ENCODE measurements at places on chromosomes 6 and 20.

DNA sequence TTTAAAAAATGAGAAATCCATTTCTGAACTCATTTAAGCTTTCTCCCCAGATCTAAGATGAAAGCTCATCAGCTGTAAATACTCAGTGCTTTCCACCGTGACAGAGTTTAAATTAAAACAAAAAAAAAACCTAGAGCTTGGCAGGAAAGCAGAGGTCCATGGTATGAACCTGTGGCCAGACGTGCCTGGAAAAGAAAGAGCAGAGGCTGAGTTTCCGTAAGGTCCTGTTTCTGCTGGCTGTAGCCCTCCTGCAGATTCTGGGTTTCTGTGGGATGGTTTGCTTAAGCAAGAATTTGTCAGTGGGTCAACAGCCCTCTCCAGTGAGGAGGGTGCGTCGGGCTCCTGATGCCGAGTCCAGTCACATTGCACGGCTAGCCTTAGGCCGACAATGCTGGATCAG is 383.2 kb downstream of the SAMD5 start:
- no peaks in the 10 kb centered on the region for H3K4me1 ChIP-seq
- DNase-seq = no peak
- H3K4me3 ChIP-seq = no peak overlapping the region
- H3K36me3 ChIP-seq = no peaks in the 10 kb centered on the region
- H3K27me3 ChIP-seq = no peaks in the 10 kb centered on the region

GRCh38 chr6:26403893-26404292 is 1.8 kb downstream of the BTN3A1 start:
- DNase-seq = no peak
- no peak overlapping the region for H3K4me3 ChIP-seq

- H3K4me1 ChIP-seq = no peaks in the 10 kb centered on the region
- no peak for DNase-seq
- no peaks in the 10 kb centered on the region for H3K27me3 ChIP-seq
- no peak overlapping the region for H3K4me3 ChIP-seq
- H3K36me3 ChIP-seq = no peaks in the 10 kb centered on the region
Measured at GRCh38 chr6:165488624-165489295, 174.3 kb downstream of the PDE10A start.

GRCh38 chr20:58959652-58960051 is 21.4 kb upstream of the NELFCD start:
- H3K4me1 ChIP-seq = peaks cover 8% of the 10 kb centered on the region
- no peak for DNase-seq
- no peaks in the 10 kb centered on the region for H3K36me3 ChIP-seq
- no peak overlapping the region for H3K4me3 ChIP-seq
- no peak overlapping the region for H3K27ac ChIP-seq

DNA sequence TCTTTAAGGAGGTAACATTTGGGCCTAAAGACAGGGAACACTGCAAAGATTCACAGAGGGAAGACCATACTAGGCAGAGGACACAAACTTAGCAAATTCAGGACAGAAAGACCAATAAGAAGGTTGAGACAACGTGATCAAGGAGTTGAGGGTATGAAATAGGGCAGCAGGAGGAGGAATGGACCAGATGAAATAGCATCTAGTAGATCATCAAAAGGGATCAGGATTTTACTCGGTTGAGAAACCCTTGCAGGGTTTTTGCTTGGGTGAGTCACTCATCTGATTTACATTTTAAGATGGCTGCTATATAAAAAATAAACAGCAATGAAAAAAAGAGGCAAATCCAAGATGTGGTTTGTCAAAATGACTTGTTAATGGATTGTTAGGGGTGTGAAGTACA is 4.7 kb downstream of the BCLAF1 start:
- DNase-seq = no peak
- H3K36me3 ChIP-seq = peaks cover 4% of the 10 kb centered on the region
- no peak overlapping the region for H3K4me3 ChIP-seq

DNA sequence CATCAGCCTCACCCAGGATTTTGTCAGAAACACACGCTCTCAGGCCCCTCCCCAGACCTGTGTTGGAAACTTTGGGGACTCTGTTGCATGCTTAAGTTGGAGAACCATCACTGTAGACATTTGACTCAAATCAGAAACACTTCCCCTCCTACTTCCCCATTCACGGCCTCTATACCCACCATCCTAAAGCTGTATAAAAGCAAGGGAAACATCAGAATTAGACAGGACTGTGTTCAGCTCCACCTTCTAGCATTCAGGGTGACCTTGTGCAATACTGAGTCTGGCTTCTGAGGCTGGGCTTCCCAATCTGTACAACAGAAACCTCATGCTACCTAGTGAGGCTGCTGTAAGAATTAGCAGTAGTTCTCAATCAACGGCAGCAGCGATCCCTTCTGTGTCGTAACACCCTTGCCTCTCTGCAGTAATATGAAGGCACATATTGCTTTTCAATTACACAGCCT is 252.3 kb downstream of the LY86 start:
- no peak overlapping the region for H3K4me3 ChIP-seq
- H3K36me3 ChIP-seq = no peaks in the 10 kb centered on the region
- H3K27me3 ChIP-seq = peaks cover 27% of the 10 kb centered on the region
- no peak for DNase-seq

DNA sequence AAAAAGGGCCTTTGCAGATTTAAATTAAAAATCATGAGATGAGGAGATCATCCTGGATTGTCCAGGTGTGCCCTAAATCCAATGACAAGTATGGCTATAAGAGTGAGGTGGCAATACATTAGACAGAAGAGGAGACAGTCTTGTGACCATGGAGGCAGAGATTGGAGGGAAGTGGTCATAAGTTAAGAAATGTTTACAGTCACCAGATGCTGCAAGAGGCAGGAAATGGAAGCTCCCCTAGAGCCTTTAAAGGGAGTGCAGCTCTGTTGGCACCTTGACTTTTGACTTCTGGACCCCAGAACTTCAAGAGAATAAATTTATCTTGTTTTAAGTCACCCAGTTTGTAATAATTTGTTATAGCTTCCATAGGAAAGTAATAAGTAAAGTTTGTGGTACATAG is 61.1 kb downstream of the HMGN3 start:
- no peaks in the 10 kb centered on the region for H3K36me3 ChIP-seq
- no peaks in the 10 kb centered on the region for H3K4me1 ChIP-seq
- no peak overlapping the region for H3K4me3 ChIP-seq
- no peaks in the 10 kb centered on the region for H3K27me3 ChIP-seq
- no peak overlapping the region for H3K27ac ChIP-seq
- no peak for DNase-seq

DNA sequence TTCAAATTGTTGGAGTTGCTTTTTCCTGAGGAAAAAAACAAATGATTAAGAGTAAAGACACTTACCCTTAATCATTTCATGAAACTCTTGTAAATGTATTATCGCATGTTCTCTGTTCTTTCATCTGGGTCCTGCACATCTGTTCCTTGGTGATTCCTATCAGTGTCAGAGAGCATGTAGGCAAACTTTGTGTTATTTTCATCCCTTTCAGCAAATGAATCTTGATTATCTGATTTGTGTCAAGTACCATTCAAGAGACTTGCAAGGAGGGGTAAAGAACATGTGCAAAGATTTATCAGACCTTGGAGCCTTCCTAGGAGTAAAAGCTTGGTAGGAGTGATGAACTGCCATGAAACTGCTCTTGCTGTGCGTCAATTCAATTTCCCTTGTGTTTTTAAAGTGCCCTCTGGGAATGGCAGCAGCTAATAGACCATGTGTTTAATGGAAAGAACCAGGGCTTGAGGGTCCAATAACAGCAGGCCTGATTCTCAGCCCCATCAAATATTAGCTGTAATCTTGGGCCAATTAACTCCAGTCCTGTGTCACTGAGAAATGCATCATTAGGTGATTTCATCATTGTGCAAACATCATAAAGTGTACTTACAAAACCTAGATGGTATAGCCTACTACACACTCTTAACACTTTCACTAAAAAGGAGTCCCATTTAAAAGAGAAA is 118.9 kb upstream of the CEP85L start:
- H3K27ac ChIP-seq = no peak overlapping the region
- H3K36me3 ChIP-seq = no peaks in the 10 kb centered on the region
- no peaks in the 10 kb centered on the region for H3K27me3 ChIP-seq
- no peak for DNase-seq
- H3K4me1 ChIP-seq = no peaks in the 10 kb centered on the region
- no peak overlapping the region for H3K4me3 ChIP-seq

DNA sequence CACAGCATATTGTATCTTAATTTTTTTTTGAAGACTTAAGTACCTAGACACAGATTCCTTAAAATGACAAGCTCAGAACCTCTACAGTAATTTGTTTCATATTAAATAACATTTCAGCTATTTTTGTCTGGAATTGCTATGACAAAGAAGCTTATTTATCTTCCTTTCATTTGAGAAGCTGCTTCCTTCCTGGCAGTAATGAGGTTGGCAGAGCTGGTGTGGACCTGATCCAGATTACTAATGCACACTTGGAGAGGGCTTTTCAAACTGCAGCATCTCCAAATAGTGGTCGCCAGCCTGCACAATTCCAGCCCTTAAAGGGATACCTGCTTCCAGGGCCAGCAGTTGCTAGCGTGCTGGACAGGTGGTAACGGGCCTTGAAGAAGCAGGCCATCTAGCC is 12.1 kb downstream of the PTCHD4 start:
- H3K4me3 ChIP-seq = no peak overlapping the region
- peaks cover 50% of the 10 kb centered on the region for H3K4me1 ChIP-seq
- no peaks in the 10 kb centered on the region for H3K27me3 ChIP-seq
- H3K27ac ChIP-seq = no peak overlapping the region
- peaks cover 28% of the 10 kb centered on the region for H3K36me3 ChIP-seq

GRCh38 chr6:127946388-127946787 is 45.5 kb upstream of the THEMIS start:
- H3K27ac ChIP-seq = no peak overlapping the region
- H3K27me3 ChIP-seq = no peaks in the 10 kb centered on the region
- H3K4me3 ChIP-seq = no peak overlapping the region
- no peak for DNase-seq
- H3K36me3 ChIP-seq = no peaks in the 10 kb centered on the region

GRCh38 chr6:139154881-139155547 is 20.1 kb downstream of the HECA start:
- H3K36me3 ChIP-seq = no peaks in the 10 kb centered on the region
- no peaks in the 10 kb centered on the region for H3K4me1 ChIP-seq
- H3K27ac ChIP-seq = no peak overlapping the region
- no peaks in the 10 kb centered on the region for H3K27me3 ChIP-seq
- no peak for DNase-seq

DNA sequence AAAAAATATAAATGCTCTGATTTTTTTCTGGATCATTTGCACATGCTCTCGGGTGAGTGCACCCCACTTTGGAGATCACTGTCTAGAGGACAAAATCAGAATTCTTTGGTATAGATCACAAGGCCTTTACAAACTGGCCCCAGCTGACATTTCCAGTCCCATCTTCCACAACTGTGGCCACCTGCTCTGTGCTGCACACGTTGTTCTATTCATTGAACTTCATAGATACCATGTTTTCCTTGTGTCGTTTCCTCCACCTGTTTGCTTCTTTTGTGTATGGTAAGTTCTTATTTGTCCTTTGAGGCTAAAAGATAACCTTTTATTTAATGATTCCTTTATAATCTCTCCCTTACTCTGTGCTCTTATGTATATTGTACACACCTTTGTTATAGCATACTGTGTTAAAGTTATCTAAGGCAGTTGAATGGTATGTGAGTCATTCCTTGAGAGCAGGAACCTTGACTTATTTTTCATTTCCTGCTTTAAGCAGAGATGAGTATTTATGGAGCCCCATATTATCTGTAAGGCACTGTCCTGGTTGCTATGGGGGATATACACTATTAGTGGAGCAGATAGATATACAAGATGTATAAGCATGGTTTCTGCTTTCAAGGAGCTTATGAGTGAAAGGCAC is 12.0 kb upstream of the SLC17A5 start:
- H3K27me3 ChIP-seq = peaks cover 4% of the 10 kb centered on the region
- no peak for DNase-seq
- H3K36me3 ChIP-seq = no peaks in the 10 kb centered on the region

DNA sequence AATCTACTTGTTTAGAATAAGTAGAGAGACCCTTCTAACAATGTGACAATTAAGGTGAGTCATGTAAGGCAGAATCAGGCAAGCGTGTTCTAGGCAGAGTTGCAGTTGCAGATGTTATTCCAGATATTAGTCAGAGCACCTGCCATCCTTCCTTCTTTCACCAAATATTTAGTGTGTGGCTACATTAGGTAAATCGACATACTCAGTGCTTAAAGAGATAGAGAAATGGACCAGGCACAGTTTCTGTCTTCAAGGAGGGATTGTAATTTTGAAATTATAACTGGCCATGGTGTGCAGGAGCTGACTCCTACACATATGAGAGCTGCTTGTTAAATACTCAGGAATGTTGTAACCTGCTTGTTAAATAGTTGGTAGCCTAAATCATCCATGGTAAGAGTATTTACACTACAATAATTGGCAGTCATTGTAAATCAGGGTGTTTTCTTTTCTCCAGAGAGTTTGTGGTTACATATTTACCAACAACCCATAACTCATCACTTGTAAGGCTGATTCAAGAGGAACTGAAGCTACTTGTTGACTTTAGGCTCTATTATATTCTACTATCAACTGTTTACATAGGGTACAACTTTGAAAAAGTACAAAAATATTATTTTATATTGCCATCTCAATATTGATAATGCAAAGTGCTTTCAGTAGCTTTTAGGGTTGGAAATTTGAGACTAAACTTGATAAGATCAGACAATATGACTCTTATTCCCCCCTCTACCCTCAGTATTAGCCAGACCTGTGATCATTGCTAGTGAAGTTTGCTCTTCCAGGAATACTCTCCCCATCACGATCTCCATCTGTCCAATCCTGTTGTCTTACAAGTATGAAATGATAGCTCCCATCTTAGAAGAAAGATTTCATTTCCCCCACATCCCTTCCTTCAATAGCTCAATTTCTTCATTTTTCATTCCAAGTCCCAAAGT is 607.1 kb downstream of the COL12A1 start:
- H3K4me3 ChIP-seq = no peak overlapping the region
- no peaks in the 10 kb centered on the region for H3K27me3 ChIP-seq
- no peaks in the 10 kb centered on the region for H3K4me1 ChIP-seq
- DNase-seq = no peak

- H3K4me3 ChIP-seq = no peak overlapping the region
- no peaks in the 10 kb centered on the region for H3K4me1 ChIP-seq
- DNase-seq = no peak
- H3K36me3 ChIP-seq = no peaks in the 10 kb centered on the region
Measured at GRCh38 chr6:46269447-46270229, 98.9 kb upstream of the ENPP5 start.

GRCh38 chr6:121086876-121087275 is 247.4 kb downstream of the TBC1D32 start:
- no peak for DNase-seq
- H3K27me3 ChIP-seq = no peaks in the 10 kb centered on the region
- no peak overlapping the region for H3K27ac ChIP-seq
- no peaks in the 10 kb centered on the region for H3K4me1 ChIP-seq
- H3K36me3 ChIP-seq = no peaks in the 10 kb centered on the region
- H3K4me3 ChIP-seq = no peak overlapping the region

- no peak for DNase-seq
- H3K36me3 ChIP-seq = no peaks in the 10 kb centered on the region
- H3K27me3 ChIP-seq = peaks cover 14% of the 10 kb centered on the region
- no peak overlapping the region for H3K4me3 ChIP-seq
- no peak overlapping the region for H3K27ac ChIP-seq
Measured at GRCh38 chr20:723756-724155, 44.5 kb downstream of the SLC52A3 start.

GRCh38 chr20:4246428-4246827 is 231.1 kb upstream of the RNF24 start:
- H3K27me3 ChIP-seq = peaks cover 23% of the 10 kb centered on the region
- H3K4me3 ChIP-seq = no peak overlapping the region
- peaks cover 34% of the 10 kb centered on the region for H3K4me1 ChIP-seq
- H3K27ac ChIP-seq = no peak overlapping the region

Measured in HepG2 (cell line).